Stimulated activated CD8-positive, alpha-beta memory T cell treated with anti-CD3 and anti-CD28 coated beads, Interleukin-7, amount 100 ng/mL, for 4 hours (primary cell): ENCODE measurements at places on chromosomes 6 and 20.

DNA sequence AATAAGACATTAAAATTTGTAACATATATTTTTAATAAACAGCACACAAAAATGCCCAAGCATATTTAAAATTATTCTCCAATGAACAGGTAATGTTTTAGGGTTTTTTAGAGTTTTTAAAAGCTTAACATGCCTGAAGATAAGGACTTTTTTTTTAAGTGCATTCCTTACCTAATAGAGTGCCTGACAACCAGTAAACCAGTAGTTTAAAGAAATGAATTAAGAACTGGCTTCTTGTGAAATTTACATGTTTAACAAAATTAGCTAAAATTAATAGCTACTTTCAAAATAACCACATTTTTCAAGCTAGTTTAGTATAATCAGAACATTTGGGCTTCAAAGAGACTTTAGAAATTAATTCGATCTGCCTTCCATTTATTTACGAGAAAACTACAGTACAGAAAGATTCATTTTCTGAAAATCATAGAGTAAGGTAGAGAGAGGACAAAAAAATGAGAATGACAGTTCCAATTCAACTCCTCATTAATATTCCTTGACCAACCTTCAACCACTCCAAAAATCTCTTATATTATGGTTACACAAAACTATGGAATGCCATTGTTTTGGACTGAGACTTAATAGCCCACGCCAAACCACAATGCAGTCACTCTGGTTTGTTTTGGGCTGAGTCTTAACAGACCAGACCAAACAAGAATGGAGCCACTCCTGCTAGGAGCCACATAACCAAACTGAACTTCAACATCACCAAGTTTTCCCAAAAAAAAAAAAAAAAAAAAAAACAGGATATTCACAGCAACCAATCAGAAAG, 5.7 kb upstream of the PLN start:
- DNase-seq: no peak

DNA sequence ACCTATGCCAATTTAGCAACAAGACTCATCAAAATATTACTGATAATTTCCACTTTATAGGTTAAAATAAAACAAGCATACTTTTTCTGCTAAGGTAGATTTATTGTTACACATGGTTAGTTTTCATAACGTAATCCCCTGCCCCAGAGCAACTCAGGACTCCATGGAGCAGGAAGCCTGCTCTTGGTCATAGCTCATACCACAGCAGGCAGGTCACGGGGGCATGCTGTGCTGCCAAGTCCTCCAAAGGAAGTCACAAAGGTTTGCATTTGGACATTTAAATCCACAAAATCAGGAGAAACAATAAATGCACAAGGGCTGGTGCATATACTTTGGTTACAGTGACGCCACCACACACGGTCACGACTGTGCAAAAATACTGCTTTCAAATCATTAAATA, 12.5 kb downstream of the GZF1 start:
- no peak for DNase-seq

GRCh38 chr20:18057994-18058349, 256 bp upstream of the OVOL2 start:
- DNase-seq: no peak

- no peak for DNase-seq
These were observed 77.6 kb upstream of the SASH1 start for GRCh38 chr6:148265054-148265453.

GRCh38 chr20:49400410-49400809, 82.1 kb downstream of the KCNB1 start:
- DNase-seq: no peak

DNA sequence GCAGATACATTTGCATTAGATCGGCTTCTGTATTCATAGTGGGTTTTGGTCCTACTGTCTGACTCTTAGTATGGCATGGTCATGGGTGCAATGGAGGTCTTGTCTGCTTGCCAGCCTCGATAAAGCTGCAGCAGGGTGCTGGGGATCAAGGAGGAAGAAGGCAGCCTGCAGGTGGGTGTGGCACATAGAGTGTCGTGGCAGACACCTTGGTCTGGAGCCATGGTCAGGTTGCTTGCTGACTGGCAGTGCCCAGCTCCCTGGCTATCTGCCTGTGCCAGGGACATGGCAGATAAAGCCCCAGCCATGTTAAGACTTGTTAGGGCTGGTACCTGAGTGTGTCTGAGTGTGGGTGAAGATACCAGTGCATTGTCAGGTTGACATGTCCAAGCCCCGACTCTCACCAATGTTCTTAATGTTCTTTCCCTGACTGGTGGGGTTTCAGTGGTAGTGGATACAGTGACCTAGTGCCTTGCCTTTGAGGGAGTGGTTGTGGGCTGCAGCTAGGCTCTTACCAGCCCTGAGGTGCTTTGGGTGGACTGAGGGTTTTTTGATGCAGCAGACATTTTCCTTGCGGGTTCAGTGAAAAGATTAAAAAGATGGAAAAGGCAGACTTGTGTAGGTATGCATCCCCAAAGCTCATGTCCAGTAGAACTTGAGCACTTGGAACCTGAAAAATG, 1.8 kb downstream of the FAM83D start:
- no peak for DNase-seq

GRCh38 chr6:112122756-112123155, 35.4 kb downstream of the FAM229B start:
- no peak for DNase-seq

- no peak for DNase-seq
These were observed 697.2 kb downstream of the HDGFL1 start for GRCh38 chr6:23266536-23266935.
